ENCODE measurements at places on chromosomes 1 and 21.

- DNase-seq, result no peak
Measured at GRCh38 chr1:56404066-56404465, 175.3 kb downstream of the PLPP3 start.

DNA sequence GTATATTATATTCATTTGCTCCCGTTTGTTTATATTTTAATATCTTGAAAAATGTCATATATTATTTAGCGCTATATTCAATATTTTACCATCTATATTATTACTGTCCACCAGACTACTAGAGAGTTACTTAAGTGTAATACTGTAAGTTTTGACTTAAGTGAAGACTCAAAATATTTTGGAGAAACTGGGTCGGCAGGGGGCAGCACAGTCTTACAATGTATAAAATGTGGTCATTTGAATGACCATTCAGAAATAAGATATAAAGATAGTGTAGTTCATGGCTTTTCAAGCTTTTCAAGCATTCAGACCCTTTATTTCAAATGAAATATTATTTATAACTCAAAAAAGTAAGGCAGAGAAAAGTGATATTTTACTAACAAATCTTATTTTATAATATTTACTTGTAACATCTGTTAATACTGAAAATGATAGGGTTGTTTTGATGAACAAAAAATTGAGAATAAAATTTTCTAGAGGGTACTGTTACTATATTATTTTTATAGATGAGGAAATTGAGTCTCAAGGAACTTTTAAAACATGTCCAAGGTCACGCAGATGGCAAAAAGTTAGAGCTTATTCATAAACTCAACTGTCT, 89.0 kb upstream of the SERTAD4 start:
- DNase-seq, result no peak

GRCh38 chr1:62012836-62013235, 181.8 kb upstream of the L1TD1 start:
- DNase-seq, result no peak

GRCh38 chr1:168180148-168180524, 1.4 kb downstream of the TIPRL start:
- DNase-seq, result no peak

DNA sequence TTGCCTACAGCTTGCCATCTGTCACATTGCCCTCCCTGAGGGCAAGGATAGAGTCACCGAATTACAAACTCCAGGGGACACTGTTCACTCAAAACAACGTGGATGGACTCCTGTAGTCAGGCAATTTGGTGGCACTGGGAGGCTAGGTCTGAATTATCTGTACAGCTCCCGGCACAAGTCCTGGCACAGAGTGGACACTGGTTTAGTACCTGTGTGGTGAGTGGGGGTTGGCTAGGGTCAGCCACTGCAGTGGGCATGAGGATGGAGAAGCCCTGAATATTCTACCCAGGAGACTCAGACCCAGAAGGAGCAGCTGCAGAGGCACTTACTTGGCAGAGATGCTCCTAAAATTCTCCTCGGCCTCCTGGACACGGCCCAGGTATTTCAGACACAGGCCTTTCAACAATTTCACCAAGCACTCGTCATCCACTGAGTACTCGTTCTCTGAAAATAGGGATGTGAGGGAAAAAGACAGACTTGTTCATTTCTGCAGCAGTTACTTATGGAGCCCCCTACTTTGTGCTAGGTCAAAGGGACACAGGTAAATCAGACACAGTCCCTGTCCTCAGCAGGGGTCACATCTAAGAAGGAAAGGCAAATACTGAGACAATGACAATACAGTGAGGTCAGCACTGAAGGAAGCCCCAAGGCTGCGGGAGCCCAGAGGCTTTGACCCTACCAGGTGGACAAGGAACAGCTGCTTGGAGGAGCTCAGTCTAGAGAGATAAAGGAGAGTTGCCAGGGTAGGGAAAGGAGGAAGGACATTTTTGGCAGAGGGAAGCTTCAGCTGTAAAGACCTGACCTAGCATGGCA, 40.5 kb downstream of the TTC39A start:
- DNase-seq, result no peak

GRCh38 chr1:201320168-201320788, 37.0 kb downstream of the PKP1 start:
- no peak for DNase-seq

- no peak for DNase-seq
Measured at GRCh38 chr1:55645270-55645669, 430.1 kb upstream of the USP24 start.

GRCh38 chr1:239786464-239786863, 305.2 kb upstream of the FMN2 start:
- DNase-seq, result no peak

GRCh38 chr1:21630571-21631343, 38.4 kb downstream of the RAP1GAP start:
- no peak for DNase-seq

DNA sequence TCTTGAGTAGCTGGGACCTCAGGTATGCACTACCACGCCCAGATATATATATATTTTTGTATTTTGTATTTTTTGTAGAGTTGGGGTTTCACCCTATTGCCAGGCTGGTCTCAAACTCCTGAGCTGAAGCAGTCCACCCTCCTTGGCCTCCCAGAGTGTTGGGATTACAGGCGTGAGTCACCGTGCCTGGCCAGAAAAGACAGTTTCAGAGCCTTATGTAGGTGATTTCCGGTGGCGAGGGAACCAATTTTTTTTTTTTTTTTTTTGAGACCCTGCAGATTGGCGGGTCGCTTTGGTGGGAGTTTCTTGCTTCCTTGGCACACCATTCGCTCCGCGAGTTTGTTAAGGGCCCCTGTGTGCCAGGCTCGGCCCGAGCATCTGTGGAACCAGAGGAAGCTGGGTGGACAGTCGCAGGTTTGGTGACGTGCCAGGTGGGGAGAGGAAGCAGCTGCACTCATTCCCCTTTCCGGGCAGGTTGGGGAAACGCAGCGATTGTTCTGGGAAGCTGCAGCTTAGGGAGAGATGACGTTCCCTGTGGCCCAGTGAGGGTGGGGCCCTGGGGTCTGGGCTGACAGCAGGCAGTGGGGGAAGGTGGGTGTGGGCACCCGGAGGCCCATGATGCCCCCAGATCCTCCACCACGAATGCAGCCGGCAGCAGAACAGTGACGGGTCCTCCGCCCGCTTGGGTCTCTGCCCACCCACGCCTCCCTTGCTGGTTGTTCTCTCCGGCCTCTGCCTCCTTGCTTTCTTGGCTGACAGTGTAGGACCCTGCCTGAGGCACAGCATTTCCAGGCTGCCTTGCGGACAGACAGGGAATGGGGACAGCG, 25.1 kb downstream of the SPSB1 start:
- no peak for DNase-seq

DNA sequence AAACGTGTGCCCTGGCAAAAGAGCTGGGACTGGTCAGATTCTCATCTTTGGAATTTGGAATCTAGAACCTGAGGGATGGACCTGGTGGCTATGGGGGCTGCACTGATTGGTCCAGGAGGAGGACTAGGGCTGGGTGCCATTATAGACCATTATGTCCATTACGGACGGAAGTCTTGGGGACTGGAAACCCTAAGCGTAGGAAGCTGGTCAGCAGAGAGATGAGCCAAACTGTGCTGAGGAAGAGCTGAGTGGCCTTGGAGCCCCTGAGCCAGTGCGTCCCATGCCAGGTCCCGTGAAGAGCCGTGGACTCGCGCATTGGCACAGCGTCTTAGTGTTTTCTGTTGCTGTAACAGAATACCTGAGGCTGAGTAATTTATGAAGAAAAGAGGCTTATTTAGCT, 10.0 kb downstream of the MRAP start:
- DNase-seq, result no peak

DNA sequence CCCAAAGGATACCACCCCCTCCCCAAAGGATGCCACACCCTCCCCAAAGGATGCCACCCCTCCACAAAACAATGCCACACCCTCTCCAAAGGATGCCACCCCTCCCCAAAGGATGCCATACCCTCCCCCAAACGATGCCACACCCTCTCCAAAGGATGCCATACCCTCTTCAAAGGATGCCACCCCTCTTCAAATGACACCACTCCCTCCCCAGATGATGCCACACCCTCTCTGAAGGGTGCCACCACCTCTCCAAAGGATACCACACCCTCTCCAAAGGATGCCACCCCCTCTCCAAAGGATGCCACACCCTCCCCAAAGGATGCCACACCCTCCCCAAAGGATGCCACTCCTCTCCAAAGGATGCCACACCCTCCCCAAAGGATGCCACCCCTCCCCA, 21.6 kb upstream of the TRIM17 start:
- no peak for DNase-seq

DNA sequence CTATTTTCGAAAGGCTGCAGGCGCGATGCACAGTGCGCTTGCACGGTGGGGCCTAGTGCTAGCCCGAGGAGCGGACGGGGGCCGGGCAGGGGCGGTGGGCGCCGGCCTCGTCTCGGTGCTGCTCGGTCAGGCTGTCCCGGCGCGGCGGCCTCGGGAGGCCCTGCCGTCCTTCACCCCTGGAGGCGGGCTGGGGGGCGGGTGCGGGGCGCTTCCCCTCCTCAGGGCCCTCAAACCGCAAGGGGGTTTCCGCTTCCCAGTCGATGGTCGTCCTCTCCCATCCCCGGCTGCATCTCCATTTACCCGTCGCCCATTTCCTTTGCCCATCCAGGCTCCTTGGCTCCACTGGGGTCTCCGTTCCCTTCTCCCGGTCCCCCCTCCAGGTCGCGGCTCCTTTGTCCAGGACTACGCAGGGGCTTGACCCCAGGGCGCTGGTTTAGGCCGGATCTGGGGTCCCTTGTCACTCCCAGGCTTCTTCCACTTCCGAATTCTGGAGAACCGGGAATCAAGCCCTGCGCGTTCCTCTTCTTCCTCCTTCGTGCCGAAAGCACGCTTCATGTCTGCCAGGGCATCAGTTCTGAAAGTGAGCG, 196.3 kb upstream of the LMO4 start:
- no peak for DNase-seq

DNA sequence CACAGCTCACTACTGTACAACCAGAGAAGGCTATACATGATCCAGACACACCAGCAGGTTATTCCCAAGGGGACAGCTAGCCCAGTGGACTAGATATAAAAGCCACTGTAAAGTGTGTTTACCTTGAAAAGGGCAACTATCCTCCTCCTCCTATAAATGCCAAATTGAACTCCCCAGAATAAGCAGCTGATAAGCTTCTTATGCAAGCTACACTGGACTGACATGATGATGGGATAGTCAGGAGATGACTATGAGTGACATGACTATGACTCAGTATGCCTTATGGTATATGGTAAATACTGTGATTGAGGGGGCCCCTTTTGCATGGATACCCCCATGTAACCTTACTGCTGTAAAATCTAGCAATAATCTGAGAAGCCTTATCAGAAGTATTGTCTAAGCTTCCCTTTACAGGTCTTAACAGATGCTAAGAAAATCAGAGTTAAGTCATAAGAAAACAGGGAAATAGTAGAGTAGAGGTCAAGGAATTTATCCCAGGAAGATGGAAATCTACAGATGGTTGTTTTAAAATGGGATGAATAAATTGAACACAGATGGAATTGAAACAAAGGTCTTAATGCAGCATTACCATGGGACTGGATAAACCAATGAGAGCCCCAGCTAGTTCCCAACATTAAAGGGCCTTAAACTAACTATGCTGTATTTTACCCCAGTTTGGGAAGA, 55.8 kb downstream of the TRIM33 start:
- no peak for DNase-seq

- no peak for DNase-seq
Measured at GRCh38 chr1:36872126-36872754, 162.1 kb downstream of the GRIK3 start.

DNA sequence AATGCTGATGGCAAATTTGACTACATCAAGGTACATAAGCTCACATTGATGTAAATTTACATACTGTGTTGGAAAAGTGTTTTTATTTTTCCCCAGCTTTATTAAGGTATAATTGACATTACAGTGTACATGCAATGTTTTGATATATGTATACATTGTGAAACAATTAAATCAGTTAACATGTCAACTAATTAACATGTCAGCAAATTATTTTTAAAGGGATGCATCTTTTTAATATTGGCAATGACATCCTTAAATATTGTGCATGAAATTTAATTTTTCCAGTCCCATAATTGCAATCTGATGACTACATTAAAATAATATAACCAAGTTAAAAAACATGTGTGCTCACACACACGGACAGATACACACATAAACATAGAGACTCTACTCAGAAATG, 9.4 kb downstream of the EFCAB7 start:
- DNase-seq, result no peak

DNA sequence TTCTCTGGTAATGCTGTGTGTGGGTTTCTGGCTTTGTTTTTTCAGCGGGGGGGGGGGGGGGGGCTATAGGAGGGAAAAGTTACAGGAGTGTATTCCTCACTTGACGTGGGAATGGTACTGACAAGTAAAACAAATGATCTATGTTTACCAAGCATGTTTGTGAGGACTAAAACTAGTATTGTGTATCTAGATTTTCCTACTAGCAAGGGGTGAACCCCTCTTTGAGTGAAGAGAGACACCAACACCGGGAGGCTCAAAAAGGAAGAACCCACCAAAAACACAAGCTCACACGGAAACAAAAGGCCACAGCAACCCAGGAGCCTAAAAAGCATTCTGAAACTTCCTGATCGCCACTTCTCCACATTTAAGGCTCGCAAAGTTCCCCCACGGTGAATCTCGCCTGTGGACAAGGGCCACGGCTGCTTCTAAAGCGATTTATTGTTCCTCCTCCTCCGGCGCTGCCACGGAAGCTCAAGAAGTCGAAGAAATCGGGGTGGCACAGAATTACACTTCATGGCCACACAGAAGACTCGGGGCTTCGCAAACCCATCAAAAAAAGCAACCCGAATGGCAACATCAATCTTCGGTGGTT, 703 bp downstream of the PUM1 start:
- DNase-seq, result no peak

GRCh38 chr1:213649373-213649772, 338.4 kb upstream of the PROX1 start:
- no peak for DNase-seq

- no peak for DNase-seq
Measured at GRCh38 chr1:3480369-3480719, 25.9 kb downstream of the ARHGEF16 start.

DNA sequence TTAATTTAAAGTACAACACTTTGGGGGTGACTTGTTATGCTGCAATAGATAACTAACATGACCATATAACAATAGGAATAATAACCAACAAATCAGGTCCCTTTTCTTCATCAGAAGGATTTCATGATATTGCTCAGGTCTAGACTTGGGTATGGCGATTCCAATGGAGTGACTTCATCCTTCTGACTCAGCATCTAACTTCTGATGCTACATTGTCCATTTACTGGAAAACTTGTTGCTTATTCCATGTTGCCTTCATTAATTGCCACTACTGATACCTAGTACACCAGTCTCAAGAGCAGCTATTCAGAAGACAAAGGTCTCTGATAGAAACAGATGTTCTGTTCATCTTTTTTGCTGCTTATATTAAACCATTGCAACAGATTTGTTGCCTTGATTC, 324.3 kb downstream of the TGFB2 start:
- no peak for DNase-seq

- DNase-seq, result no peak
Measured at GRCh38 chr1:214550013-214550856, 1.2 kb downstream of the PTPN14 start.

All from cortex of kidney (tissue), 1 donor.